Upper lobe of left lung (tissue), 6 donors: ENCODE measurements at places on chromosomes 1 and 21.

GRCh38 chr1:208089761-208090370 is 154.3 kb downstream of the PLXNA2 start:
- no peak for DNase-seq

DNA sequence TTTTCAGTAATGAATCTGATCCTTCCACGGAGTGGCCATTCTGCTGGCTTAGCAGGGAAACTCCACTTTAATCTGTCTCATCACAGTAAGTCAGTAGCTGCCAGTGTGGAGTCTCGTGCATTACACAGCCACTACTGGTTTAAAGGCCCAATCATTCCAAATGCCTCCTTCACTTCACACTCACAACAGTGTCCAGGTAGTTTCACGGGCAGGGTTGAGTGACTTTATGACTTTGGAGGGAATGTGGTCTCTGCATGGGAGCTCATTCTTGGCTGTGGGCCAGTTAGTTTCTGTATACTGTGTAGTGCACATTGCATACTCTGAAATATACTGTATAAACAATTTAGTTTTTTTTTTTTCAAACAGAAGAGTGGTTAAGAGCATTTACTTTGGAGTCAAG is 34.6 kb upstream of the C1orf87 start:
- no peak for DNase-seq

GRCh38 chr1:179178950-179179349 is 50.5 kb downstream of the ABL2 start:
- DNase-seq, result no peak

- no peak for DNase-seq
These were observed 295.5 kb upstream of the KAZN start for GRCh38 chr1:14303011-14303410.

GRCh38 chr1:8823295-8823664 is 5.8 kb upstream of the RERE start:
- no peak for DNase-seq

GRCh38 chr1:169610108-169610507 is 19.8 kb downstream of the SELP start:
- no peak for DNase-seq

DNA sequence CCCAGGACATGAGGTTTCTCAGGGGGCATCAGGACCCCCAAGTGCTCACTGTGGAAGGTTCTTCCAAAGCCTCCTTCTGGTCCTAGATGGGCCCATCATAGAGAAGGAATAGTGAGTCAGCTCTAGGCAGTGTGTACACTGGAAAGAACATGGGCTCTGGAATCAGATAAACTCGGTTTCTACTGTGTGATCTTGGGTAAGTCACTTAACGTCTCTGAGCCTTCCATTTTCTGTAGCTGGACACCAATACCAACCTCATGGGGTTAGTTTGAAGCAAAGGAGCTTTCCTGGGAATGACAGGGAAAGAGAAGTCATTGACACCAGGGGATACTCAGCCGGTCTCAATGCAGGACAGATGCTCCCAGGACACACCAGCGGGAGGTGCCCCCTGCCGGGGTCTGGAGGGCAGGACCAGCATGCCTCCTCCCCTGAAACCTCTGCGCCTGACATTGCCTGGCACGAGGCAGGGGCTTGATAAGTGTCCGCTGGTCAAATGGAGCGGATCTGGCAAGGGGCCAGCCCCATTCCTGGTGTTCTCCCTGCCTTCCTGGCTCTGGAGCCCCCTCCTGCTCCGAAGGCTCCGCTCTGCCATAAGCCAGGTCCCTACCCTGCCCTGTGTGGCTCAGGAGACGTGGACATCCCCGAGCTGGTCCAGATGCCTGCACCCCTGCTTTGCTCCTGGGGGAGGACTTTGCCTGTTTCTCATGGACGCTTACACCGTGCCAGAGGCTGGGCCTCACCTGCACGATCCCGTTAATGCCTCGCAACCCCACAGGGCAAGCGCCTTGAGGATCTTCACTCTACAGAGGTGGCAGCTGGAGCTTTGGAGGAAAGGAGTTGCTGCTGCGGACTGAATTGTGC is 52.8 kb downstream of the EDN2 start:
- no peak for DNase-seq

GRCh38 chr1:24235921-24236788 is 49.1 kb upstream of the IFNLR1 start:
- no peak for DNase-seq

- no peak for DNase-seq
These were observed 17.6 kb upstream of the GBP3 start for GRCh38 chr1:89040315-89040626.

DNA sequence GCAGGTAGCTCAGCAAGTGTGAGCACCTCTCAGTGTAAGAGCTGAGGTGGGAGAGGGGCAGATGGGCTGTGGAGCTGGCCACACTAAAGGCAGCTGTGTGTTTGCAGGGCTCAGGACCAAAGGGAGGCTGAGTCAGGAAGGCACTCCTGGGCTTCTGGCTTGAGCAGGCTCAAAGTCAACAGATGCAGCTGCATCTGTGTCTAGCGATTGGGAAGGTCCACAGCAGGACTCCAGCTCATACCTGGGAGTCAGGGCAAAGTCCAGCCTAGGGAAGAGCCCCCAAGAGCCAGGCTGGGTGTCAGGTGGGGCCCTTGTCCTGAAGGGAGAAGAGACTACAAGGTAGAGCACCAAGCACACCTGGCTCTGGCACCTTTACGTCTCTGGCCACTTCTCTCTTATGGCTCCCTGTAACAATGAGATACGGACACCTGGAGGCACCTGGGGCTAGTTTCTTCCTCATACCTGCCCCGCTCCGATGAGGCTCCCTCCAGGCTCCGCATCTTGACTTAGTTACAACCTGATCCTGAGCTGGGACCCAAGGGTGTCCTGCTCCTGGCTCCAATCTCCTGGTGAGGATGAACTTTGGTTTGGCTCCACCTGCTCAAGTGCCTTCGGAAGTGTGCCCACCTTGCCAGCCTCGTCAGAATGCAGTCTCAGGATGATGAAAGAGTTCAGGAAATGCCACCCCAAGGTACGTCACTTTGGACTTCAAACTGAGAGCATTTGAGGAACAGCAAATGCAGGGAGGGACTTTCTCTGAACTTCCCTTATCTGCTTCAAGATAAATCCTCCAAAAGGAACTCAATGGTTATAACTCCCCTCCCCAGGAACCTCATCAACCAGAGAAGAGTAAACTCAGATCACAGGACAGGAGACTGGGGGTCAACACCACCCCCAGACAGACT is 21.5 kb upstream of the SLC2A1 start:
- DNase-seq, result no peak

- DNase-seq, result no peak
These were observed 39.8 kb upstream of the C1orf105 start for GRCh38 chr1:172380441-172381244.

GRCh38 chr1:235873045-235873444 is 6.3 kb upstream of the LYST start:
- no peak for DNase-seq

DNA sequence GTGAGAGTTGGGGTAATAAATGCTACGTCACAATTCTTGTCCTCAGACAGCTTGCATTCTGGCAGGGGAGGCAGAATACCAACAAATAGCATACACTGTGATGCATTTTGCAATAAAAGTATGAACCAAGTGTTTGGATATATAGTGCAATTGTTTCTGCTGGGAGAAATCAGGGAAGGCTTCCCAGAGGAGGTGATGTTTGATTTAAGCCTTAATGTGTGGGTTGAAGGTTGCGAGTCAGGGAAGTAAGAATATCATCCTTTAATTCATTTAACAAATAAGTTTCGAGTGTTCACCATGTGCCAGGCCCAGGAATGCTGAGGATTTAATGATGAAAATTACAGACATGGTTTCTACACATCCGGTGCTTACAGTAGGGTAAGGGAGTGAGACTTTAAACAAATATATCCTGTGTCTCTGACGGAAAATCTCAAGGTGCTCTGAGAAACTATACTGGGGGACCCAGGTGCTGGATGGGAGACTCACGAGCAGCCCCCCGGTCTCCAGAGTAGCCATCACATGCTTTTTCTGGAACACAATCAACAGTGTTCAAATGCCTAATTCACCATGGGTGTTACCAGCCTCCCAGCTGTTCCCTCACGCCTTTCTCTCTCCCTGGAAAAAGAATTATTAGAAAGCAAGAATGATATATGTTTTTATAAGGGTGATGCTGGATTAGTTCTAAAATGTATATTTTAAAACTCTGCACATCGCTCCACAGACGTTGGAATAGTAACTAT is 31.7 kb downstream of the RASSF5 start:
- no peak for DNase-seq

DNA sequence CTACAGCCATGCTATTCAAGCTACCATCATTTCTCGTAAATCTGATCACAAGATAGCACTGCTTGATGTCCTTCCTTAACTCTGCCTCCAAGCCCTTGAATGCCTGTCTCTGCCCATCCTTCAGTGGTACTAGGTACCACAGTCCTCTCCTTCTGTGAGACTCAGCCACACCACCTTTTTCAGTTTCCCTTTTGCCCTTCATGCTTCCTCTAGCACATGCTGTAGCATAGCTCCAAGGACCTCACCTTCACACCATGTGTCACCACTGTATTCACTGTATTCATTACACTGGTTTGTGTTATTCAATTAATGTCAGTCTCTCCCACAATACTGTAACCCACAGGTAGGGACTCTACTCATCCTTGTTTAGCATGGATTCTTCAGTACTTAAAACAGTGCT is 8.0 kb upstream of the TP53BP2 start:
- DNase-seq, result no peak

DNA sequence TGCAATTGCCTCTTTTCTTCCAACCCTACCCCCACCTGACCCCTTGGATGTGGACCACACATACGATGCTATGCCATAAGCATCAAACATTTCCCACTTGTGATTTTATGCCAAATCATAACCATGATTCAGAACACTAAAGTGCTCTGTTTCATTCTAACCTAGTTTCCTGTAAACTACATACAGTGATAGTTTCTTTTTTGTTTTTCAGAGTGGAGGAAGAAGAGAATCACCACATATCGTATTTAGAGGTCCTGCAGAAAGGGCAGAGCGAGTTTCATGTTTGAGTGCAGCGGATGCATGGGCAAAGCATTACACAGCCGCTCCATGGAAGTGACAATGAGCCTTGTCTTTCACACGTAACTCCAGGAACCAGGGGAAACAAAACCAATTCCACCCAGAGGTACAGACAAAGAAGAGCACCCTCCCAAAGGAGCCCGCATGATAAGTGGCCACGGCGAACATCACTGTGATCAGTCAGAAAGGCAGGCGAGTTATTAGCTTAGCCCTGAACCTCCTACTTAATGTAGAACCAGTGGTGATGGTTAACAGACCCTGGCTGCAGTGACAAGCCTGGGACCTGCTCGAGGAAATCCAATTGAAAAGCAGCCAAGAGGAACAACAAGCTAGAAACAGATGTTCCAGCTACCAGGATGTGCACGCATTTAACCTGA is 64.0 kb upstream of the ZNF281 start:
- no peak for DNase-seq

DNA sequence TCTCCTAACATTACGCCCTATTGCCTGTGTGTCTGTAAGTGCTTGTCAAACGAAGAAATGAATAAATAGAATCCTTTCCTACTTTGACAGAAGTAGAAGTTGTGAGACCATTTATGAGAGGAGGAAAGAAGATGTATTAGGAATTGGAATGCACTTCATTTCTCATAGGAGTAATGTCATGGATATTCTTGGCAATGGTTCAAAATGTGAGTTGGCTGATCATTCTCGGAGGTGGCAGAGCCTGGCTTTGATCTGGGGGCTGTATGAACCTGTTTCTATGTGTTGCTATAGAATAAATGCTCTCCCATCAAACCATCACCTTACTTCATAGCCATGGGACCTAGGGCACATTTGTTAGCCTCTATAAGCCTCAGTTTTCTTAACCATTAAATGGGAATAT is 10.1 kb upstream of the SERBP1 start:
- DNase-seq, result no peak

DNA sequence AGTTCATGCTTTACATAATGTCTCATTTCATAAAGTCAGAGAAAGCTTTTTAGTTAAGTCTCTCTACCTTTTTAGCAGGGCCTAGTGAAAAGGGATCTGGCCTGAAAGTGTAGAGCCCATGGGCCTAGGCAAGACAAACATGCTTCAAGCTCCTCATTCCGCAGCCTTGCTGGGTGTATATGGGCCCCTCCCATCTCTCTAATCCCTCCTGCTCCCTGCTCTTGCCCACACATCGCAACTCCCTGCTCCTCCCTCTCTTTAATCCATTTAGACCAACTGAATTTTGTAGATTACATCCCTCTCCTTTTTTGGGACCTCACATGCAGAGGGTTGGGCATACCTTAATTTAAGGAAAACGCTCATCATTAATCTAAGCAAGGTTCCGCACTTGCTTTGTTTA is 42.3 kb upstream of the CCDC190 start:
- no peak for DNase-seq

GRCh38 chr1:227042292-227042691 is 102.2 kb downstream of the COQ8A start:
- no peak for DNase-seq

DNA sequence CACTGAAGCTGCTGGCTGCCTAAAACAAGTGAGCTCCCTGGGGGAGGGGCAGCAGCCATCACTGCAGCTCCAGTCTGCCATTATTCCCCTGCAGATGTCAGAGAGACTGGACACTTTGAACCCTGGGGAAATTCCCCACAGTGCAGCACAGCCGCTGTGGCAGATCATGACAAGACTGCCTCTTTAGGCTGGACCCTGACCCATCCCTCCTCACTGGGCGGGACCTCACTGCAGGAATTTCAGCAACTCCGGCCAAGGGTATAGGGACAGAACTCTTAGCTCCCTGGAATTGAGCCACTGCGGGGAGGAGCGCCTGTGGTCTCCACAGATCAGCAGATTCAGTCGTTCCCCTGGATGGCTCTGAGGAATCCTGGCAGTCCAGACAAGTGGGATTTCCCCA is 964.6 kb downstream of the BRINP3 start:
- DNase-seq, result no peak

- no peak for DNase-seq
These were observed 29.4 kb downstream of the MRPL37 start for GRCh38 chr1:54229281-54229891.

GRCh38 chr1:207827488-207827830 is 75.6 kb downstream of the CD46 start:
- no peak for DNase-seq

GRCh38 chr1:192491804-192492554 is 83.6 kb upstream of the RGS1 start:
- DNase-seq, result no peak

DNA sequence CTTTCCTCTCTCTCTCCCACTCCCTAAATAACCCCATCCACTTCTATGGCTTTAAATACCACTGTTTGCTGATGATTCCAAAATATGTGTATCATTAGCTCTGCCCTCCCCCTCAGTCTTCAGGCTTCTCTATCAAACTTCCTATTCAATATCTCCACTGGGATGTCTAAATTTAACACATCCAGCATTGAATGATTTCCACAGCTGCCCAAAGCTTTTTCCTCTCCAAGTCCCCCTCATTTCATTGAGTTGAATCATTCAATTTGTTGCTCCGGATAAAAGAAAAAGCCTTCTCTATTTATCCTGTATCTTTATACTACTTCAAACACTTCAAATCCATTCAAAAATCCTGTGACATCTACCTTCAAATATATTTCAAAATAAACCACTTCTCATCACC is 225.0 kb downstream of the SEC16B start:
- no peak for DNase-seq

GRCh38 chr1:161008869-161009510 is 12.0 kb downstream of the F11R start:
- DNase-seq, result no peak
